Kasumi-1 (cell line): ENCODE measurements at places on chromosomes 7 and 10.

GRCh38 chr7:17680026-17680425 is 260.3 kb downstream of the SNX13 start:
- no peak for DNase-seq

- DNase-seq, result peak; percentile 39
Observed at GRCh38 chr10:31319602-31320549, 860 bp downstream of the ZEB1 start.

DNA sequence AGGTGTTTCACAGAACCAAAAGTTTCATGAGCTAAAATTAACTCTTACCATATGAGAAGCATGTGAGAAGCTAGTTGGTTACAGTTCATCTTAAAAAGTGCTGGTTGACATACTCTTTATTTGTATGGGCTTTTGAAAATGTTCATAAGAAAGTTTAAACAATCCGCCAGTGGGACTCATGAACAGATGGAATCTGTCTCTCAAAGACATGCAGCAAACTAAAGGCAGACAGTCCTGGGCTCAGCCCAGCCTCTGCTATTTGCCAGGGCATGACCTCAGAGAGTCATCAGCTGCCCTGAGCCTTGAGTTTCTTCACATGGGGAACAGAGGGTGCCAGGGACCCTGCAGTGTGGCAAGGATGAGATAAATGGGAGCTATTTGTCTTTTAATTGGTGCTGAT is 3.2 kb downstream of the PYROXD2 start:
- DNase-seq, result no peak

DNA sequence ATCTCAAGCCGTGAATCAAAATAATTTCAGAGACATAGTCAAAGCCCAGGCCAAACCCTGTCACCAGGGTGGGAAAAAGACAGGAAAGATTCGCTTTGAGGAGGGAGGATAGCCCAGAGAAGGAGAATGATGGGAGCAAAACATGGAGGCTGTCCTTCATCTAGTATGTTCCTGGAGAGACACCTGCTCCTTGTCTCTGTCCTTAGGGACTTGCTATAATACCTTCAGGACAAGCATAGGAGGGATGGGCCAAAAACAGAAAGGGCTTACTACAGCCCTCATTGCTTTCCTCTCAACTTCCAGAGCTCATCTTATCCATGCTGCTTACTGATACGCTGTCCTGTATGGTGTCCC is 593.7 kb downstream of the LRMDA start:
- DNase-seq, result no peak

DNA sequence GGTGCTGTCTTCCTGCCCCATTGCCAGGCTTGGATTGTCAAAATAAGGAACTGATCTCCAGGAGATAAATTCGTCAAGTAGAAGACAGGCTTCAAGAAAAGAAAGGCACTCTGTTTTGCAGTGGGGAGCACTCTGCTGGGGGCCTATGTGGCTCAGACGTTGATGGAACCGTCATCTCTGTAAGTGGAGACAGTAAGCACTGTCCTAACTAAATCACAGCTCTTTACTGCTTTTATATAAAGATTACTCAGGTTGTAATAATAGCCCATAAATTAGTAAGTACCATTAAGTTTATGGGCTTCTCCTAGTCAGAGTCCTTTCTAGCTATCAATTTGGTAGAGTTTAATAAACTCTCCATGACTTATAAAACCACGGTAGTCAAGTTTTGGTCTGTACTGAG is 249.9 kb downstream of the FRMD4A start:
- no peak for DNase-seq

DNA sequence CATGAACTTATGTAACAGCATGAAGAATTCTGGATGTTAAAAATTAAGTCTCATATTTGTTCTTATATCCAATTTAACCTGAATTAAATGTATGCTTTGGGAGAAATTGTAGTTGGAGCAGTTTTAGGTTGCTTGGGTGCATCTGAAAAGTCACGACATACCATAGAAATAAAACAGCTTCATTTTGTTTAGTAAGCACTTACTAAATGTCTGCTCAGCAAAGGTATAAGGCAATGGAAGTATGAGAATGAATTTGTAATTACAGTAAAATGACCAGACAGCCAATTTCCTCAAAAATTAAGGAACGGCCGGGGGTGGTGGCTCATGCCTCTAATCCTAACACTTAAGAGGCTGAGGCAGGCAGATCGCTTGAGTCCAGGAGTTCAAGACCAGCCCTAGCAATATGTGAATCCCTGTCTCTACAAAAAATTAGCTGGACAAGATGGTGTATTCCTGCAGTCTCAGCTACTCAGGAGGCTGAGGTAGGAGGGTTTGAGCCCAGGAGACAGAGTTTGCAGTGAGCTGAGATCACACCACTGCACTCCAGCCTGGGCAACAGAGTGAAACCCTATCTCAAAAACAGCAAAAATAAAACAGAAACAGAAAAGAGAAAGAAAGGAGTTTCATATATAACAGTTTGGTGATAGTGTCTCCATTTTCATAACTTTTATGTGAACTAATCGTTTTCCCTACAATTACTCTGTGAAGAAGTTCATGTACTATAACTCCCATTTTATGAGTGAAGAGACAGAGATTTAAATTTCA is 47.2 kb upstream of the KLF6 start:
- DNase-seq, result no peak

- no peak for DNase-seq
Observed at GRCh38 chr7:55307123-55307916, 57.8 kb upstream of the LANCL2 start.

DNA sequence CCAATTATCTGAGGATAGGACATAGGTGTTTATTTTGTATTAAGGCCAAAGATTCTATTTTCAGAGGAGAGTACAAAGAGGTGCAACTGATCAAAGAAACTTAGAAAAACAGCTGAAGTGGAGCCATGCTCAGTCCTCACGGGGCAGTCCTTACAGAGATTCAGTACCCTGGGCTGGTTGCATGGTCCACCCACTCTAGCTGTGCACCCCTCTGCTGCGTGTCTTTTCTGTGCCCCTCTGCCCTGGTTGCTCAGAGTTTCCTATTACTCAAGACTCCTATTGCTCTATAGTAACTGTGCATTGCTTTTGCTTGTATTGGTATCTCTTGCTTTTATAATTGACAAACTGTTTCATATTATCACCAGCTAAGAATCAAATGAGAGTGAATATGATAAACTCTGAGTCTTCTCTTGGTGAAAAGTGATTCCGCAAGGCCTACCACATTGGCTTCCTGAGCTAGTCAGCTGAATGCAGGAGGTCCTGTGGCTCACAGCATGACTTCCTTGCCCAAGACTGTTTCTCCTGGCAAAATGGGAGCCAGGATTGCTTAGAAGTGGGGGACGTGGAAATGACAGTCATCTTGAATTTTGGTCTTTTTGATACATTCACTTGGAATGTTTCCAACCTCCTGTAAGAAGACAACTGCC is 137.0 kb downstream of the GLCCI1 start:
- DNase-seq, result no peak

- no peak for DNase-seq
Observed at GRCh38 chr7:153835712-153836265, 216.4 kb upstream of the DPP6 start.

DNA sequence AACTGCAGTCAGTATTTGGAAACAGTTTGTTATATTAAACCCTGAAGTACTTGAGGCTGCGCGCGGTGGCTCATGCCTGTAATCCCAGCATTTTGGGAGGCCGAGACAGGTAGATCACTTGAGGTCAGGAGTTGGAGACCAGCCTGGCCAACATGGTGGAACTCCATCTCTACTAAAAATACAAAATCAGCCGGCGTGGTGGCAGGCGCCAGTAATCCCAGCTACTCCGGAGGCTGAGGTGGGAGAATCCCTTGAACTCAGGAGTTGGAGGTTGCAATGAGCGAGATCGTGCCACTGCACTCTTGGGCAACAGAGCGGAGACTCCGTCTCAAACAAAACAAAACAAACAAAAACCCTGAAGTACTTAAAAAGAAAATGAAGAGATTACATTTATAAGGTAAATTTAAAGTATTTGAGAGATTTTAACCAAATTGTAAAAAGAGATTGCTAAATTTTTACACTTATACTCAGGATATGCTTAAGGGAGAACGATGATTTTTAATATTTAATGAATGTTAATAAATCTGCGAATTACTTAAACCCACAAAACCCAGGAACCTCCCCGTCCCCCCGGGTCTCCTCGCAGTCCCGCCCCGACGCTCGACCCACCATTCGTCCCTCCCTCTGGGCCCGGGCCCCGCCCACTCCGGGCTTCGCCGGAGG is 425 bp upstream of the MTG1 start:
- DNase-seq, result no peak

DNA sequence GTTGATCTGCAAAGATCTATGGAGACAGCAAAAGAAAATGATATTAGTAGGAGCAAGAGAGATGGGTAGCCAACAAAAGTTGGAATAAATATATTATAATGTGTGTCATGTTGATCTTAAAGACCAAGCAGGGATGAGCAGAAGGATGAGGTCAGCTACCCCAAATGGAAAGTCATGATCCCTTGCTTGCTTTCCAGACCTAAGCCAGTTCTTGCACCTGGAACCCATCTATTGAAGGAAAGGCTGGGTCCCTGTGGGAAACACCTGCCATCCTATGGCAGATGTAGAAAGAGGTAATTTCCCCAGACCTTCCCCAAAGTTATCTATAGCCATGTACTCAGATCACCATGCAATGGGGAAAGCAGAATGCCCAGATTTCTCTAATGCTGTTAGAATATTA is 52.5 kb downstream of the LYZL2 start:
- no peak for DNase-seq

- DNase-seq, result no peak
Observed at GRCh38 chr10:19931894-19932590, 115.8 kb downstream of the PLXDC2 start.

DNA sequence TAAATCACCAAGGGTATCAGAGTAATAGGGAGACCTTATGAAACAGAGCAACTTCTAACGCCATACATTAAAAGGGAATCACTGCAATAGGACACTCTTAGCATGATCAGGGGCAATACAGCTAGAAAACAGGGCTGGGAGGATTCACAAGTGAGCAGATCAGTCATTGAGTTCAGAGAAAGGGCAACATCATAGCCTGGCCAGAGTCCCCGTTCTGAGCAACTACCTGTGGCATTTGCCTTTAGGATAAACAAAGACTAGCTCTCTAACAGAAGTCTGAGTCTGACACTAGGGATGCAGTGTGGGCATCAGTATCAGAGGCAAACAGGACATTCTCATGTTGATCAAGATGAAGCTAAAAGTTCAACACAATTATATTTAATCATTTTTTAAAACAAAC is 297.9 kb downstream of the DGKB start:
- DNase-seq, result no peak

DNA sequence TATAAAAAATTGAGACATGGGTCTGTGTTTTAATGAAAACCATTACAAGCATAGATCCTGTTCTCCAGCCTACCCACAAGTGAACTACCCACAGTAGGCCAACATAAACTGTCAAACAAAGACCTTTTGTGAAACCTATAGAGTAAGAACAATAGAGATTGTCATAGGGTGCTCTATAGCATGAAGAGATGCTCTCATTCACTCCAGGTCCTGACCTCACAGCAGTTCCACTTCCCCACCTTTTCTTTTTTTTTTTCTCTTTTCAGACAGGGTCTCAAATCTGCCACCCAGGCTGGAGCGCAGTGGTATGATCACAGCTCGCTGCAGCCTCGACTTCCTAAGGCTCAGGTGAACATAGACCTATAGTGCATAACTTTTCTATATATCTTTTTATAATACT is 72.3 kb downstream of the CPEB3 start:
- no peak for DNase-seq

- peak; percentile 74 for DNase-seq
Observed at GRCh38 chr10:127926455-127926854, 19.6 kb downstream of the PTPRE start.

- no peak for DNase-seq
Observed at GRCh38 chr10:70915806-70916205, 27.4 kb upstream of the PCBD1 start.

GRCh38 chr7:15963206-15963605 is 276.7 kb upstream of the MEOX2 start:
- no peak for DNase-seq

GRCh38 chr10:71864911-71865361 is 13.9 kb upstream of the PSAP start:
- DNase-seq, result no peak

DNA sequence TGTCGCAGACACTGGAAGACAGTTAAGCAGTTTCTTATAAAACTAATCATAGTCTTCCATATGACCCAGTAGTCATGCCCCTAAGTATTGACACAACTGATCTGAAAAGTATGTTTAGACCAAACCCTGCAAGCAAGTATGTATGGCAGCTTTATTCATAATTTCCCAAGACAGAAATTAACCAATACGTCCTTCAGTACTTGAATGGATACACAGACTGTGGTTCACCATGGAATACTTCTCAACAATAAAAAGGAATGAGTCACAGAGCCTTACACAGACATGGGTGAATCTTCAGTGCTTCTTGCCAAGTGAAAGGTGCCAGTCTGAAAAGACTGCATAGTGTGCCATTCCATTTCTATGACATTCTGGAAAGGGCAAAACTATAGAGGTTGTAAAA is 50.2 kb upstream of the AKR1E2 start:
- DNase-seq, result no peak

GRCh38 chr7:6128205-6128604 is 97.0 kb downstream of the ANKRD61 start:
- DNase-seq, result no peak

DNA sequence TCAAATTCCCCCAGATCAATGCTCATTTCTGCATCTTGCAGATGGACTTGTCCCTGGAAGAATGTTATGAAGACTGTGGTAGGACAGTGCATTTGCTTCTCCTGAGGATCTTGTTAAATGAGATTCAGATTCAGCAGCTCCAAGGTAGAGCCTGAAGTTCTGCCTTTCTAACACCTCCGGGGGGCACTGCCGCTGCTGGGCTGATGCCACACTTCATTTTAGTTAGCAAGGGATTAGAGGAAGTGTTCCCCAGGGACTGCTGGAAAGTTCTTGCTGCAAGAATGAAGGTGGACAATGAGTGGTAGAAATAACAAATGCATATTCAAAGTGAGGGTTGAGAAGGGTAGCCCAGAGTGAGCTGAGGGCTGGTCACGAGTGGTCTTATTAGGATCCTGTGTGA is 434.3 kb upstream of the AKR1E2 start:
- no peak for DNase-seq

DNA sequence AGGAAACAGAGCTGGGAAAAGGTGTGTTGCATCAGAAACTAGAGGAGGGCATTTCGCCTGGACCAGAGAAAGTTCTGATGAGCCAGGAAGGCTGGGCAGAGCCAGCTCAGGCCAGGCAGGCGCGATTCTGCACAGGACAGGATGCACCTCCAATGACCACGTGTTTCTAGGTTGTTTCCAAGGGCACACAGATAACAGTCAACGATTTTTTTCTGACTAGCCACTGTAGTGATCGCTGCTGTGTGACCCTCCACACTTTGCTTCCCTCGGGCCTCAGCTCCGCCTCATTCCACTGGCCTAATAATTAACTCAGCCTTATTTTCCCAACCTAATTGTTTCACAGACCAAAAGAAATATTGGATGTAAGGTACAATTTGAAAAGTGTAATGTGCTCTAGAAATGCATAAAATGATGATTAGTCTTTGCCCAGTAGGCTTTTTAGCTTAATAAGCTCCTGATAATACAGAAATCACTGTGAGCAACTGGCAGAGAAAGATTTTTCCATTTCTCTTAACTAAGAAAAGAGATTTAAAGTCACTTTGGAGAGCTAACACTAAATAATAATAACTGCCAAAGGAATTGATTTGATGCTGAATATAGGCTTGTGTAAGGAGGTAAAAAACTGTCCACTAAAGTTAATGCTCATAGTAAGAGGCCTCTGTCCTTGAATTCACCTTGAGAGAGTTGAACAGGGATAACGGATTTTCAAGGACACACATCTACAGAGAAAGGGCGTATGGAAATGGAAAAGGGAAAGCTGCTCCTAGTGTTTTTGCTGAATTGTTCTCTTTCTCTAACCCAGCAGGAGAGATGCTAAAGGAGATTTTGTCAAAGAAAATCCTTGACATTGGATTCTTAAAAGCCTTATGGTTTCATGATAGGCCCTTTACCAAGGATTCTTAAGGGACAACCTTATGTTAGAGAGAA is 291.0 kb upstream of the C7orf33 start:
- no peak for DNase-seq
